CD4-positive, alpha-beta T cell (primary cell): ENCODE measurements at places on chromosomes 7 and 10. TPM values are rescaled to one million over a fixed set of nuclear protein-coding genes. Genes with fewer than 3 reads are reported as not detected.

The CNNM1 gene
- total RNA-seq = 0.16 TPM

The TMEM178B gene
- total RNA-seq = not detected

The OR9A2 gene
- not detected for total RNA-seq

DNA sequence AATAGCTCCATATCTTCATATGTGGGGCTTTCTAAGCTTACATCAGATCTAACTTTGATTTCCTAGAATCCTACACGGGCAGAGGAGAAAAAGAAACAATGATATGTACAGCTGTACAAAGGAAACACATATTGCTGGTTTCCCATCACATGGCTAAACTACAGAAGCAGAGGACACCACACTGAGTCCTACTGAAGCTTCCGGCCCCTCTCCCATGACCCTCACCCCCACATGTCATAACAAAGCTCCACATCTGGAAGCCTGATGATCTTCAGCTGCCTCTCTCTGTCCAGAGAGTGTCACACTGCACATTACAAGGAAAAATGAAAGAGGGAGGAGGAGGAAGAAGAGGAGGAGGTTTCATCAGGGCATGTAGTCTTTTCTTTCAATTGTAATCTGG, 14.0 kb downstream of the SLC16A12 start:
- no peaks in the 10 kb centered on the region for H3K4me1 ChIP-seq
- peaks cover 7% of the 10 kb centered on the region for H3K27me3 ChIP-seq
- H3K4me3 ChIP-seq = no peak overlapping the region

GRCh38 chr7:129903935-129904334, 48.8 kb downstream of the UBE2H start:
- H3K27ac ChIP-seq = no peak overlapping the region
- no peak for DNase-seq
- peaks cover 11% of the 10 kb centered on the region for H3K36me3 ChIP-seq
- peaks cover 51% of the 10 kb centered on the region for H3K4me1 ChIP-seq

DNA sequence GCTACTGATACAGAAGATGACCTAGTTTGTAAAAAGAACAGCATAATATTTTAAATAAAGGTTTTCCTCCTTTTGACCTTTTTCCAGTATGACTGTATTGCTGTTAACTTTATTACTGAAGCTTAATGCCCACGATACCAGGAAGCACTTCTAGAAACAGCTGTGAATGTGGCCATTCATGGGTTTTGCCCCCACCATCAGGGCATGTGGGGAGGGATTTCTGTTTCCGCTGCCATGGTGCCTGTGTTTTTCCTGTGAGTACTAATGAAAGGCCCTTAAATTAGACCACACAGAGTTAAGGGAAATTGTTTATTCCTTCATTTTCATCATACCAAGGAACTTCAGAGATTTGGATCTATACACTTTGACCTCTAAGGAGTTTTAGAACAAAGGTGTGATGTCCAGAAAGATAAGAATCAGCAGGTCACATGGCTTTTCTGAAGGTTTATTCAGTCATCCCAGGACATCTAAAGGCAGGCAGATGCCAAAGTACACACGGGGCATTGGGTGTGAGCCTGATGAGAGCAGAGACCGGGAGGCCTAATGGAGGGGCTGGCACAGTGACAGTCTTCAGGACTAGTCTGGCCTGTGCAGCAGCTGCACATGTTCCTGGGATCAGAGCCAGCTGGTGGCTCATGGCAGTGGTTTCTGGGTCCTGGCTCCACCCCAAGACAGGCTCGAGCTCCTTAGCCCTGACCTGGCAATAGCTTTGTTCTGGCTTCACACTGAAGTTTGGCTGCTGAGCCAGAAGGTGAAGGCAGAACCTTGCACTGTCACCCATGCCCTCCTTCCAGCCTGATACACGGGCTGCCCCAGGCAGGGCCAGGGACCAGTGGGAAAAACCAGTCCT, 190.9 kb downstream of the REEP3 start:
- H3K4me3 ChIP-seq = no peak overlapping the region
- H3K36me3 ChIP-seq = no peaks in the 10 kb centered on the region
- no peak for DNase-seq
- no peaks in the 10 kb centered on the region for H3K4me1 ChIP-seq
- H3K27ac ChIP-seq = no peak overlapping the region

DNA sequence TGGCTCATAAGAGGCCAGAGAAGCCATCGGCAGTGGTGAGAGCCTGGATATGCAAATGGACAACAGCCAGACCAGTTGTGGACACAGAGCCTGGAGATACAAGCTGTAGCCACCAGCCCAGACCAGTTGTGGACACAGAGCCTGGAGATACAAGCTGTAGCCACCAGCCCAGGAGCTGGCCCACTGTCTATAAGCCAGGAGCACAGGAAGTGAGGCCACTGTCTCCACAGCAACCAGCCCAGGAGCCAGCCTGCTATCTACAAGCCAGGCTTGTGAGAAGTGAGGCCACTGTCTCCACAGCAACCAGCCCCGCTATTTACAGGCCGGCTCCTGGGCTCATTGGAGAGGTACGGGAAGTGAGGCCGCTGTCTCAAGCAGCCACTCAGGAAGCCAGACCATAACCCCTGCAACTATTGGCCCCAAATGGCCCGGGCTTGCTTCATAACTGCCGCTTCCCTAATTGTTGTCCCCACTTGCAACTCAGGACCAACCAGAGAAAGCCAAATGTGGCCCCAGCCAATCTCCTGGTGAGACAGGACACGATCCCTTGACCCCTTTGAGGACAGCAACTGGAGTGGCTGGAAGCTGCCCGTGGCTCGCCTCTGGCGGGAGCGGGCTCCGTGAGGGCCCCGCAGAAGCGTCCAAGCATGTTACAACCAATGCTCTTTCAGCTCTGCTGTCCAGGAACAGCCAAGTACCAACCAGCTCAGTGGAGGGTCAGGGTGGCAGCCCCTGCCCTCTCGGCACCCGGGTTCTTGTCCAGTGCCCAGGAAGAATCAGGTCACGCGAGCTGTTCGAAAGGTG, 44.1 kb upstream of the CNPY1 start:
- DNase-seq = no peak
- no peaks in the 10 kb centered on the region for H3K27me3 ChIP-seq
- no peak overlapping the region for H3K4me3 ChIP-seq
- H3K36me3 ChIP-seq = no peaks in the 10 kb centered on the region

DNA sequence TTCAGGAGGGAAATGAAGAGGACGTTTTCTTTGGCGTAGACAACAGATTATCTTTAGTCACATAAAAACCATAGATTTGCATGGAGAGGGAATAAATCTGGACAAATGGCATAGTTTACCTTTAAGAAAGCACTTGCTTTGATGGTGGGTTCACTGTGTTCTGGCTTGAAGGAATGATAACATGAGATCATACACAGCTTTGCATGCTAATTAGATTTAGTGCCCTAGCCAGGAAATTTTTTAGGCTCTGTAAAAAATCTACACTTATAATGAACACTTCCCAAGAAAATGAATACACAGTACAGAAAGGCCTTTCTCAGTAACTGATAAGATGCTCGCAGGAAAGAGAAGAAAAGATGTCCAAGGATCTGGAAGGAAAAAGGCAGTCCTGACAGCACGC, 218.2 kb upstream of the AOAH start:
- H3K36me3 ChIP-seq = peaks cover 5% of the 10 kb centered on the region
- H3K4me3 ChIP-seq = no peak overlapping the region
- H3K4me1 ChIP-seq = peaks cover 15% of the 10 kb centered on the region

GRCh38 chr7:114973147-114973546, 51.3 kb downstream of the MDFIC start:
- H3K27ac ChIP-seq = no peak overlapping the region
- peaks cover 29% of the 10 kb centered on the region for H3K4me1 ChIP-seq
- H3K36me3 ChIP-seq = no peaks in the 10 kb centered on the region
- no peaks in the 10 kb centered on the region for H3K27me3 ChIP-seq
- H3K4me3 ChIP-seq = no peak overlapping the region
- no peak for DNase-seq

DNA sequence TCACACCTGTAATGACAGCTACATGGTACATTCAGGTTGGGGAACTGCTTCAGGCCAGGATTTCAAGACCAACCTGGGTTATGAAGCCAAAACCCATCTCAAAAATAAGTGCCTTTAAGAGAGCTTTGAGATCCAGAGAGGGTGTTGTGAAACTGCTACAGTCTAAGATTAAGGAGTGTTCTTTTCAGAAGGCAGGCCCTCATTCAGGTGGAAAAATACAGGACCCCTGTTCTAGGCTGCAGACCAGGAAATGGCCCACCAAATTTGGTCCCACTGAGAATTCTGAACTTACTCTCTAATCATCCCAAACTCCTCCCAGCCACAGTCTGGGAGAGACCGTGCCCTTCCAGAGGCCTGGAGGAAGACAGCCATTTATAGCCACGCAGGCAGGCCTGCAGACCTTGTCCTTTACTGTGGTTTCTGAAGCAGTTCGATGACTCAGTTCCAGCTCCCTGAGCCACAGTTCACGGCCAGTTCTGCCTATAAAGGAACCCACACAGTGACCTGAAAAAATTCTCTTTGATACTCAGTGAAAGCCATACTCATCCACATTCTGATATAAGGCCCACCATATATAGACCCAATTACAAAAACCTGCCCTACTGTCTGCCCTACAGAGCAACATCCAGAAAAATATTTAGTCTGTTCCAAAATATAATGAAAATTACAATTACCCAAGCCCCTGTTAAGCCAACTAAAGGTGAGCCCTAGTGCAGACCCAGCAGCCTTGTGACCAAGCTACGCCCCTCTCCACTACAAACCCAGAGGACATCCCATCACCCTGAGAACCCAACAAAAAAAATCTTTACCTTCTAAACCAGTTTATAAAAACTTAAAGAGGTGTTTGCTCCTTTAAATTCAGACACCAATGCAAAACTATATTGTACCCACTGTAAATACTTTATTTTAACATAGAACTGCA, 21.2 kb downstream of the ZNF680 start:
- DNase-seq = no peak
- no peaks in the 10 kb centered on the region for H3K27me3 ChIP-seq
- no peak overlapping the region for H3K4me3 ChIP-seq
- no peak overlapping the region for H3K27ac ChIP-seq

GRCh38 chr7:3005257-3005656, 38.4 kb downstream of the CARD11 start:
- H3K4me3 ChIP-seq = no peak overlapping the region
- H3K27me3 ChIP-seq = no peaks in the 10 kb centered on the region
- no peak for DNase-seq
- peaks cover 30% of the 10 kb centered on the region for H3K4me1 ChIP-seq
- peaks cover 56% of the 10 kb centered on the region for H3K36me3 ChIP-seq
- no peak overlapping the region for H3K27ac ChIP-seq

DNA sequence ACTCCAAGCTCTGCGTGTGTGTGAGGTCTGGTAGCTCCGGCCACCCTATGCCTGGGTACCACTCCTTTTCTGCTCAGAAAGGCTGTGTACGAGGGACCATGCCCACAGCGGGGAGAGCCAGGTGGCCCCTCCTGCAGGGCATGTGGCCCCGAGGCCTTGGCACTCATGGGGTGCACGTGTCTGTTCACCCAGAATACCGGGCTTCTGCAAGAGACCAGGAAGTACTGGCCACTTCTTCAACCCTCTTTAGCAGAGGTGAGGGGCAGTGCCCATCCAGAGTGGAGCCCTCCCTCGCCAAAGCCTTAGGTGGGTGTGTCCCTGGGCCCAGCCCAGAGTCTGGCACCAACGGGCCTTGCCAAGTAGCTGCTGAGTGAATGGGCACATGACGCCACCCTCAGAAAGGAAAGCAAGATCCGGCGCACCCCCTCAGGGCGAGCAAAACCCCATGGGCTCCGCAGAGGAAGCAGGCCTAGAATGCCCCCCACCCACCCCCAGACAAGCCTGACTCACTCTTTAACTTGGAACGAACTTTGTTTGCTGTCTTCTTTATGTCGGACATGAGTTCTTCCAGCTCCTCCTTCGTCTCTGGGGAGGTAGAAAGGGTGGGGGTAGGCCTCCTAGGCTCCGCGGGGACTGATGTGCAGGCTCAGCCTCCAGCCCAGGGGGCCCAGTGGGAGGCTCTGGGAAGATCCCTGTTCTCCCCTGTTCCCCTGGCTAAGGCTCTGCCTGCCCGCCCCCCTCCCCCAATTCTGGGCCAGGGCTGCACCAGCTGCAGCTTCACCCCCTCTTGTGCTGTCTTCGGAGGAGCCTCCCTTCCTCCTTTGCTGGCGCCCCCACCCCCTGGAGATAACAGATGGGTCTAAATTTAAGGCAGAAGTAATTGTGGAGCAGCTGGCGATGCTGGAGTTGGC, 14.6 kb downstream of the STX1A start:
- H3K4me1 ChIP-seq = peaks cover 15% of the 10 kb centered on the region
- no peak overlapping the region for H3K4me3 ChIP-seq
- peaks cover 9% of the 10 kb centered on the region for H3K36me3 ChIP-seq
- no peak for DNase-seq
- no peaks in the 10 kb centered on the region for H3K27me3 ChIP-seq
- no peak overlapping the region for H3K27ac ChIP-seq

GRCh38 chr7:104859754-104860426, 154.1 kb upstream of the KMT2E start:
- peaks cover 10% of the 10 kb centered on the region for H3K4me1 ChIP-seq
- H3K27ac ChIP-seq = no peak overlapping the region
- no peaks in the 10 kb centered on the region for H3K27me3 ChIP-seq
- no peaks in the 10 kb centered on the region for H3K36me3 ChIP-seq
